ENCODE measurements at places on chromosomes 1 and 21. TPM values are rescaled to one million over a fixed set of nuclear protein-coding genes. Genes with fewer than 3 reads are reported as not detected.

The HSD3B1 gene
- not detected for polyA plus RNA-seq

The CRP gene
- not detected for polyA plus RNA-seq

The SNAPIN gene
- 56.8 TPM for polyA plus RNA-seq

The MDM4 gene
- 14.2 TPM for polyA plus RNA-seq

The ADGRB2 gene
- polyA plus RNA-seq = 4.4 TPM

The SLAMF7 gene
- not detected for polyA plus RNA-seq

The TLR5 gene
- 0.19 TPM for polyA plus RNA-seq

All from fibroblast of lung (primary cell).